ENCODE measurements at places on chromosomes 4 and X.
A peak's percentile ranks its signal among the peaks of the same experiment; 100 is the strongest.

DNA sequence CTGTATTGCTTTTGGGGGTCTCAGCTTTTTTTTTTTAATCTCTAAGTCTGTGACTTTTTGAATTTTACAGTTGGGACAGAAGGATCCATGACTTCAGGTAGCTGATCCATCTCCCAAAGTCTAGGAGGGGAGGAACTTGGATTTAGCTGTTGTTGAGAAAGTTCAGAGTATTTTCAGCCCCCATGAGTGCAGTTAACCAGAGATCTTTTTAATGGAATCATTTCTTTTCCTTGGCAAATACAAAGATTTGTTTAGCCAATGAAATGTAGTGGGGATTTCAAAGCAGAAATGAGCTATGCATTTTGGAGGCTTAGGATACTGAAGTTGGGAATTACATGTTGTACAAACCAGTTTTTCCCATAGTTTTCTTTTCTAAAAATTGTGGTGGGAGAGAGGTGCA lies 18.1 kb downstream of the FNIP2 start:
- DNase-seq = no peak

GRCh38 chr4:8321771-8322170 lies 52.2 kb downstream of the HTRA3 start:
- no peak for DNase-seq

DNA sequence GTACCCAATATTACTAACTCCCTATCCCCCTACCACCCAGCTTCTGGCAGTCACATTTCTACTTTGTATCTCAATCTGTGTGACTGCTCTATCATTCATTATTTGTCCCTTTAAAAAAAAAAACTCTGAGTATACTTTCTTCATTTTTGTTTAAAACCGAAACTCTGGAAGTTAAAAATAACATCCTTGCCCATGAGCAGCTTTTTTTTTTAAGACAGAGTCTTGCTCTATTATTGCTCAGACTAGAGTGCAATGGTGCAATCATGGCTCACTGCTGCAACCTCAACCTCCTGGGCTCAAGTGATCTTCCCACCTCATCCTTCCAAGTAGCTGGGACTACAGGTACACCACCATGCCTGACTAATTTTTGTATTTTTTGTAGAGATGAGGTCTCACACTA lies 15.8 kb downstream of the UBE2K start:
- no peak for DNase-seq

DNA sequence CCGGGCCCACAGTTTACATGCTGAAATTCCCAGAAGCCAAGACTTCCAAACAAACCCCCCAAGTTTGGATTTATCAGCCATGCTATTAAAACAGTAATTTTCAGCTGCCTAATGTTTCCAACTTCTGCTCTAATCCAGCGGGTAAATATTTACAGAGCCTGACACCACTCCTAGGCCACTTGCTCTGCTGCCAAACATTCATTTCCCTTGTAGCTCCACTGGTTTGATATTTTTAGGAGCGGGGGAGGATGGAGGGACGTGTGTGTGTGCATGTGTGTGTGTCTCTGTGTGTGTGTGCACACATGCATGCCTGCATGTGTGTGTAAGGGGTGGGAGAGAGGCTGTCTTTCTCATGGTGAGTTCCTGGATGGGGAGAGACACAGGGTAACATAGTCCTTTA lies 115.7 kb upstream of the PJA1 start:
- no peak for DNase-seq

DNA sequence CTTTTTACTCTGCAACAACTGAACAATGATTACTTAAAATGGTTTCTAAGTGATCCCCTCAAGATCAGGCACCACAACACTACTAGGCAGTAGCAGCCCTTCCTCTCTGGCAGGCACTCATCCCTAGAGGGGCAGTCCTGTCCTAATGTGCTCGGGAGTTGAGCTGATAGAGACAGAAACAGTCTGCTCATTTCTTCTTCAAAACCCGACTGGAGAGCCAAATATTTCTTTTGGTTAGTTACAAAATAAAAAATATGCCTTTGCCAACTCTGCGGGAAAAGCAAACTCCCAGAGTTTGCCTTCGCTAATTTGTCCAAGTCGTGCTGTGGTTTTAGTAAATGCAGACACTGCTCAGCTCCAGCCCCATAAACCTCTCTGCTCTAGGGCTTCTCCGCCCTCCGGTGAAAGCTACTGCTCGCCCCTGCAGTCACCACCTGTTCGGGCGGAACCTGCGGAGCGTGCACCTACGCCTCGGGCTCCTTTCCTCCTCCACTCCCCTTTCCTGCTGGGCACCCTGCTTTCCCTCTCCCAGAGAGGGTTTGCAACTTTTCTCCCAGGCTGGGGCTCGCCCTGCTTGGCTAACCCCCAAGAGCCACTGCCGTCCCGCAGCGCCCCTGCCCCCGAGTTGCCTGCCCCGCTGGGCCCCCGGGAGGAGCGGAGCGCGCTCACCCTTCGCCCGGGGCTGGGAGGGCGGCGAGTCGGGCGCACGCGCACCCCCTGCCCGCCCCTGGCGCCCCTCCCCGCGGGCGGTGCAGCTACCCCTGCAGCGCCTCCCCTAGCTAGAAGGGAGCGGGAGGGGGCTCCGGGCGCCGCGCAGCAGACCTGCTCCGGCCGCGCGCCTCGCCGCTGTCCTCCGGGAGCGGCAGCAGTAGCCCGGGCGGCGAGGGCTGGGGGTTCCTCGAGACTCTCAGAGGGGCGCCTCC lies at the start of gene NPNT:
NPNT (plus strand) TSS at position 812 of the 923 bp plus-strand sequence. CDS start 182 bp downstream, outside the sequence.
- peak; percentile 25 for DNase-seq

DNA sequence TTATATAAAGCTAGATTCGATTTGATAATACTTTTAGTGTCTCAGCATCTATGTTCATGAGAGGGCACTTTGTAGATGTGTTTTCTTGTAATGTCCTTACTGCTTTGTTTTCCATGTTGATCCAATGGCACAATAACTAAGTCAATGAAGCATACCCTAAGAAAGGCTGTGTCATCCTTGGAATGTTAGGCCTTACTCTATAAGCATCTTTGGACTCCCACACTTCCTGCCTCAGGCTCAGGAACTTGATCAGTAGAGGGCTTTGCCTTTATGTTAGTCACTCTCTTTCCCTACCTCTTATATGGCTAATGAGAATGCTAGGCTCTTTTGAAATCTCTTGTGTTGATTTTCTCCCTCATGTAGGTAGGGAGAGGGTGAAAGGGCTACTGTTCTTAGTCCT lies 33.2 kb upstream of the EDA2R start:
- no peak for DNase-seq

- DNase-seq = no peak
Observed at GRCh38 chr4:159946983-159947615, 844.2 kb downstream of the RAPGEF2 start.

- DNase-seq = no peak
Observed at GRCh38 chrX:12240491-12240890, 102.2 kb downstream of the FRMPD4 start.

DNA sequence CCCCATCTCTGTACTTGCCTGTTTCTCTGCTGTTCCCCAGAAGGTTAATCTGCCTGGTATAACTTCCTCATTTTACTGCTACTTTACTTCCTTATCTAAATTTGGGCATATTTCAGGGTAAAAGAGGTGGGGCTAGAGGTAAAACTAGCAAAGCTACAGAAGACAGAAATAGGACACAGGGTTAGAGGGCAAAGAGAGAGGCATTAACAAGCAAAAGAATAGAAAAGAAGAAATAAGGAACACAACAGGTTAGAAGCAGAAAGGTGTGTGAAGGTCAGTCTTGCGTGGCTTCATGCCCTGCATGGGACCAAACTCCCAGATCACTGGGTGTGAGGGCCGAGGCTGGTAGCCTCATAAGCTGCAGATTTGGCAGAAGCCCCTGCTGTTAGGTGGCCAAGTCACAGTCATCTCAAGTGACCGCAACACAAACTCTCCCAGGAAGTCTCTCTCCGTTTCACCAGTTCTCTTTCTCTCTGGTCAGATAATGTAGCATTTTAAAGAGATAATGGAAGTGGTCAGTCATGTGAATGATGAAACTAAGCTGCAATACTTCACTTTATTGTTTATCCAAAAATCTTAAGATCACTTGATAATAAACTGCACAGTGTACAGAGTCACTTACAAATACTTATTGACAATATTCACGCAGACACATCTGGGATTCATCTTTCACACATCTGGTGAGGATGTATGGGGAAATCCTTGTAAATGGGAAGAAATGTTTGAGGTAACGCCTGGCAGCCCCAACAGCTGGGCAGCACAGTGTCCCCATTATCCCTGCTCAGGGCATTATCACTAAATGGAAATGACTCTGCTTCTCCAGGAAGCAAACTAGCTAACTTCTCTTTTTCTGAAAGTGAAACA lies 16.4 kb downstream of the TMEM154 start:
- no peak for DNase-seq

DNA sequence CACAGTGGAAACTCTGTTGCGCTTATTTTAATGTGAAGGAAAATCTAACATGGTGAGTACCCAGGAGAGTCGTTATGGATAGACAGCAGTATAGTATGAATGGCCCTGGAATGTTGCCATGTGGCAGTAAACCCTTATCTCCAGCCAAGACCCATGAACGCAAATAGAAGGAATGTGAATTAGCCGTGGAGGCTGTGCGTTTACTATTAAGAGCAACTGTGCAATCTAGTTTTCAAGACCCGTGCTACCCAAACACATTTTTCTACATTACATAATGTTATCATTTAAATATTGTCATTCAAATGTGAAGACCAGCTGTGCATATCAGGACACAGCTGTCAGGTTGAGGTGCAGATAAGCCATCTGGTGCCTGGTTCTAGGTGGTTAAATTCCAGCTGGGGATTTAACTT lies 13.3 kb upstream of the AGA start:
- no peak for DNase-seq

- DNase-seq = no peak
Observed at GRCh38 chr4:90183254-90183653, 56.1 kb downstream of the CCSER1 start.
